ENCODE measurements at places on chromosomes 5 and 9.

DNA sequence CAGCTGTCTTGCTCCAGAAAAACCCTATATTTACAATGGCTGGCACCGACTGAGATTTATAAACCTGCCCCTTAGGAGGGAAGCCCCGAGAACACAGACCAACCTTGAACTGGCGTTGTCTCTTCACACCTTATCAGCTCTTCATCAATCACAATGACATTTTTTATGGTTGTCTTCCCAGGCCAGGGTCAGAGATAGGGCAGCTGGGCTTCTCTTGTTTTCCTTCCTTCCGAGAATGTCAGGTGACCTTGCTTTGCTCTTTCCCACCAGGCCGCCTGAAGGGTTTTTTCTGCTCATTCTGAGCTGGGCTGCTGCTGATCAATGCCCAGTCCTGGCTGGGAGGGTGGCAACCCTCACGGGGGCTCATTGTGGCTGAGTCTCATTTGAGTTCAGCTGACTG lies 619.1 kb downstream of the CCDC171 start:
- DNase-seq = no peak

- DNase-seq = no peak
These were observed 47.5 kb downstream of the UIMC1 start for GRCh38 chr5:176959051-176959450.

- no peak for DNase-seq
These were observed 349.3 kb upstream of the TLE4 start for GRCh38 chr9:79222483-79222882.

GRCh38 chr9:118094387-118094786 lies 390.2 kb downstream of the TLR4 start:
- no peak for DNase-seq

DNA sequence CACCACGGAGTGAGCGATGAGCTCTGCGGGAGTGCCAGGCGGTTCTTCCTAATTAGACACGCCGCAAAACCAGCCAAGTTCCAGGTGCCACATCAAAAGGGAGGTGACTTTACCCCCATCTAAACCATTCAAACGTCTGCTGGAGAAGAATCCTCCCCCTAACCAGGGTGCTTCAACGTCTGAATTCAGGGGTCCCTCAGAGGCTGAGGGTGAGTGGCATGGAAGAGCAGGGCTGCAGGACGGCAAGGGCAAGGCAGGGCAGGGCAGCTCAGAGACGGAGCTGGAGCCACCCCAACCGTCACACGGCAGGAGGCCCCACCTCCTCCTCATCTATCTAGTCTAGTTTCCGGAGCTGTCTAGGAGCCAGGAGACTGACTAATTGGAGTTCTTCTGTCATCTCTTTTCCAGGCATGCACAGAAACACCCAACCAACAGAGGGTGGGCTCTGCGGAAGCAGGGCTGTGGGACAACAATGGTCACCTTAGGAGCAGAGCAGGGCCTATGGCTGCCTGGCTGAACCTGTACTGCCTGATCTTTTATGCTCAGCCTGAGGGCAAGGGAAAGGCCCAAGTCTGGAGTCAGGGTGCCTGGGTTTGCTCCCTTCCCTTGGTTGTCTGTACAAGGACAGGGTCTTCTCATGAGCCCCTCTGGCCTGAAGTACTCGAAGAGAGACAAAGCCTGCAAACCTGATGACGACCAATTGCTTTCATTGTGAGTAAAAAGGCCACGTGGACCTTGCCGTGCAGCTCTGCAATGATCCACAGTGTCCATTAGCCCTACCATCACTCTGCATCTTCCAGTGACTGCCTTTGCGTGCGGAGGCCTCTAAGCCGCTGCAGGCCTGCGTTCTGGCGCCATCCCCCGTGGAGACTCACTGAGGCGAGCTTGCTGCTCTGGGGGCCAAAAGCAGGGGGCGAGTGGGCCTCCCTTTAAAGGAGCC lies 81.0 kb upstream of the SLC25A51 start:
- no peak for DNase-seq

DNA sequence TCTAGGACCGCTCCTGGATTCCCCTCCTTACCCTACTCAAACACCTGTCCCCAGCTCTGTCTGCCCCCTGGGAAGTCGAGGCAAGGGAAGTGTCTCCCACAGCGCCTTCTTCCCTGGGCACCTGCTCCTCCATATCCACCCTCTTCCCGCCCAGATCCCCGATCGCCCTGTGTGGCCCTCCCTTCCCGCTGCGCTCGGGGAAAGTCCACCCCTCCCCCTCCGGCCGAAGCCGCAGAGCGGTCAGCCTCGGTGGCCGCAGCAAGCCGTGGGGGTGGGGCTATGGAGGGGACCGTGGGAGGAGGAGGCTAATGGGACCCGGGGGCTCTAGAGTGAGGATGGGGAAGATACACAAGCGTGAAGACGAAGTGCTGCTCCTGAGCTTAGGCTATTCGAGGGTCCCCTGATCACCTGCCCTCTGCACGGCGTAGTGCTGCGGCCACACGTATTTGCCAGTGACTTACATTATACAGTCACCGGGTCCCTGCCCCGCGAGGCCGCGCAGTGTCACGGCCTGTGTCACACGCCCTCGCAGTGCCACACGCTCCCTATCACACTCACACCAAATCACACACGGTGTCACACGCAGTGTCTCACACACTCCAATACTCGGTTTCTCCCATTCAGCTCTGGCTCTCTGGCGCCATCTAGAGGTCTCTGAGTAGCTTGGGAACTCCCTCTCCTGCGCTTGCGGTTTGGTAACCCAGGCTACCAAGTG lies 658 bp upstream of the PCDH1 start:
- DNase-seq = peak; percentile 87

- DNase-seq = no peak
These were observed 109.2 kb downstream of the DMXL1 start for GRCh38 chr5:119179857-119180641.

DNA sequence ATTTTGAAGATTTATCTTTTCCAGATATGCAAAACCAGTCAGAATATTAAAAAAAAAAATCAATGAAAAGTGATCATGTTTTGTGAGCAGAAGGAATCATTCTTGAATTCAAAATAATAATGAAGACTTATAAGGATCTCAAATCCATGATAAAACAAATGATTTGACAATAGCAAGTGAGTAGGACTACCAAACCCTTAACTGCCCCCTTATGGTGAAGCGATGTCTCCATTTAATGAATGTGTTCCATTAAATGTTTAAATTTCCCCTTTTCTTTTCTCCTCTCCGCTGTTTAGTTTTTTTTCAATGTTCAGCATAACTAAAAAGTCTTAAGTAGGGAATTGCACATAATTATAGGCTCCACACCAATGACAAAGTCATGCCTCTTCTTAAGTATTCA lies 12.2 kb upstream of the MARCHF3 start:
- no peak for DNase-seq

DNA sequence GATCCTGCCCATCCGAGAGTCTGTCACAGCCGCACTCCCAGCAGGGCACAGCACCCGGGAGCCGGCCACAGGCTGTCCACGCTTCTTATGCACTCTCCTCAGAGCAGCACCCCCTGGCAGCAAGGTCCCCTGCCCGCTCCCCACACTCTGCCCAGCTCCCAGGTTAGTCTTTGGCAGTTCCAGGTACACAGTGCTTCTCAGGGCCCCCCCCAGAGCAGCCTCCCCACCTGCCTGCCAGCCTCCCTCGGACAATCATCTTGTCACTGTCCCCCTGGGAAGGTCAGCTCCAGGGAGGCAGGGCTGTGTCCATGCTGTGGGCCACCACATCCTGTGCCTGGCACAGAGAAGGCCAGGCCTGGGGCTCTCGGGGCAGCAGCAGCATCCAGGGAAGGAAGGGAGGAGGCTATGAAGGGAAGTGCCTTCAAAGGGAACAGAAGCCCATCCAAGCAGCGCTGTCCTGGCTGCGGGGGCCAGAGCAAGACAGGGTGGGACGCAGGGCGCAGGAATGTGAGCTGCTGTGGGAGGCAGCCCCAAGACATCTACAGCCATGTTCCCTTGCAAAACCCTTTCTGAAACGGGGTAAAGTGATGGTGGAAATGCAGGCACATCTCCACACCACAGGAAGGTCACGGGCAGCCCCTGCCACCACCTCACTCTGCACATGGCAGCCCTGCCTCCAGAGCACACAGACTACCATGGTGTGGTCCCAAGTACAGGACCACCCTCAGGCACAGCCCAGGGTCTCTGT lies 68.6 kb upstream of the ADAMTS2 start:
- no peak for DNase-seq

- DNase-seq = no peak
These were observed 54.2 kb upstream of the ANGPTL2 start for GRCh38 chr9:127176631-127177030.

DNA sequence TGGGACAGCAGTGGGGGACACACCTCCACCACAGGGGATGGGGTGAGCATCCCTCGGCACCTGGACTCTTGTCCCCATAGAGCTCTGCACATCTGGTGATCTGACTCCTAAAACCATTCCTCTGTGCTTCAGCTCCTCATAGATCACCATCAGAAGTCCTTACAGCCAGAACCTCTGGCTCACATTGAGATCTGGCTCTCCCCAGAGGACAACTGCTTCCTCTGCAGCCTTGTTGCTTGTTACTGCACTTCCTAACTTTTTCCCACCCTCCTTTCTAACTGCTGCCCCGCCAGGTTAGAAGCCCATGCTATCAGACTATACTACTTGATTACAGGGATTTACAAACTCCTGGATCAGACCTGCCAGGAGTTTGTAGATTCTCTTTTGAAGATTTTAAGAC lies 64.5 kb downstream of the ARSB start:
- no peak for DNase-seq

DNA sequence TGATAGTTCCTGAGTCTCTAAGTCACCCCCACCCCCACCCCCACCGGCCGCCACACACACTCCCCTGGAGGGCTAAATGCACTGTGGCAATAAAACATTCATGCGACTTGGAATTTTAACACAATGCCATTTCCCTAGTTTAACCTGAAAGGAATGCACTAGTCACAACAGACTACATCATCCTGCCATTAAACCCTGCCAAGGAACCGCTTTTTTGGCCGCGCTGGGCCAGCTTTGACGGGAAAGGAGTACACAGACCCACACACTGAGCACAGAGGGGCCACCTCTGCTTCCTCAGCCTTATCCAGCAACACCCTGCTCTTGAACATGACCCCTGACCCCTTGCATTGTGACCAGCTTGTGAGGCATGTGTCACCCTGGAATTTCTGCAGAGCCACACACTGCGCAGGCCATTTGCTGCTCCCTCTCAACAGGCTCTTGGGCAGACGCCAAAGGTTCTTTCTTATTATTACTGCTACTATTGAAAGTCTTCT lies 165.3 kb downstream of the BNC2 start:
- no peak for DNase-seq

DNA sequence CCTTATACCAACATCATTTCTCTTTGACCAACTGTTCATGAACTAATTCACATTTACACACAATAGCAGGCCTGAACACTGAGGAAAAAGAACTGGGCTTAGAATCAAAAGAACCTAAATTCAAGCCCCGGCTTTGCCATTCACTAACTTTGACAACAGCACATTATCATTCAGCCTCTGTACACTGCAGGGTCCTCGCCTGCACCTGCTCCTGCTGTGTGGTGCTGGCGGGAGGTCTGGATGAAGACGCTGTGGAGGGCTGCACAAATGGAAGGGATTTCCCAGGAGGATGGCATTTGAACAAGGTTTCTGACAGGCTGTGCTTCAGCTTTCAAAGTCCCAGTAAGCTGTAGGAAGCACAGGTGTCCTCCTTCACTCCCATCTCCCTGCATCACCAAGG lies 151.2 kb downstream of the ZDHHC21 start:
- DNase-seq = no peak

GRCh38 chr9:80890124-80890523 lies 799.2 kb downstream of the TLE1 start:
- no peak for DNase-seq

DNA sequence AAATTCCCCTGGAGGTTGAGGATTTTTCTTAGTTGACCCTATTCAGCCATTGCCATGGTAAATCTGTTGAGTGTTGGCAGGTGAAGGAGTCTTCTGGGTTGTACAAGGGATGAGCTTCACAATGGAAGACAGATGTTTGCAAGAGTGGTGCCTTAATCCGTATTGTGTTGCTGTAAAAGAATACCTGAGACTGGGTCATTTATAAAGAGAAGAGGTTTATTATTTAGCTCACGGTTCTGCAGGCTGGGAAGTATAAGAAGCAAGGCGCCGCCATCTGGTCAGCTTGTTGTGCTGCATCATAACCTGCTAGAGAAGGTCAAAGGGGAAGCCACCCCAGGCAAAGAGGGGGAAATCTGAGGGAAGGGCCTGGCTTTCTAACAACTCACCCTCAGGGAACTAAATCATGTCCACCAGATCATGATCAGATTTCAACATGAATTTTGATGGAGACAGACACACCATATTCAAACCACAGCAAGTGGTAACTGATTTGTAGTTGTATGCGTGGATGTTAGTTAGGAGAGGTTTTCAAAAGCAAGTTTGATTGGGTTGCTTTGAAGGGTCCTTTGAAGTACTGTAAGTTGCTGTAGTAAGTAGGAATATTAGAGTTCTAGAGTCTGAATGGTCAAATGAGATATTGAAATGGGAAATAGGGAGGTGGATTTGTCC lies 2.5 kb downstream of the TNPO1 start:
- no peak for DNase-seq

DNA sequence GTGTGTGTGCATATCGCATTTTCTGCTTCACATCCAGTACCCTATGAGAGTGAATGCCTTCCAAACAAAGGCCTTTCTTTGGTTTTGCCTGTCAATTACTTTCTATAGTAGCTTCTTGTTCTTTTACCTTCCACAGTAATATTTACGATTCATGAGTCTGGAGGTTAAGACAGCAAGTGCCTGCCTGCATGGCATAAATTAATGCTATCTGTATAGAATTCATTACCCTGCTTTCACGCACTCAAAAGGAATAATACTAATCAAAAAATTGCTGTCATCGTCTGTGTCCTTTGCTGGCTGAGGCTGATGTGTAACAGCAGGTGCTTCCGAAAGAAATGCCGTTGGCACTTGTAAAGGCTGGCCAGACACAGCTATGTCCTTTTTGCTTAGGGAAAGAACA lies 1304.4 kb upstream of the CDH6 start:
- no peak for DNase-seq

DNA sequence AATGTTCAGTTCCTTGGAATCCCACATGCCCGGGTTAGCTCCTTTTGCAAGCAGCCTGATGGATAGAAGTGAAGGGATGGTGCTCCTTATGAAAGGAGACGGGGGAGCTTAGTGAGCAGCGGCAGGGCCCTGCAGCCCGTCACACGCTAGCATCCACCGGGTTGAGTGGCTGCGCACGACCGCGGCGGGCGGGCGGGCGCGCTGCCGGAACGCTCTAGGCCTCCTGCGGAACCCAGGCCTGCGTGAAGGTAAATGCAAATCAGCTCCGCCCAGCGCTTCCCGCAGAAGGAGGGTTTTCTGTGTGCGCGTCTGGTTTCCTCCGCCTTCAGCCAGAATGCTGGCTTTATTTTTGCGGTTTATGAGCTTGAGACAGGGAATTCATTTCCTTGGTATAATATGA lies 19.8 kb downstream of the IL12B start:
- DNase-seq = peak; percentile 4
